ENCODE measurements at places on chromosomes 11 and 22. TPM values are rescaled to one million over a fixed set of nuclear protein-coding genes. Genes with fewer than 3 reads are reported as not detected.

TENM4 gene
- polyA plus RNA-seq, result 4.1 TPM

TTC36 gene
- 0.18 TPM for polyA plus RNA-seq

SLC25A18 gene
- polyA plus RNA-seq, result 0.16 TPM

OR5AP2 gene
- polyA plus RNA-seq, result not detected

DNAJB7 gene
- polyA plus RNA-seq, result not detected

INS gene
- 3.3 TPM for polyA plus RNA-seq

TRIM44 gene
- 6.2 TPM for polyA plus RNA-seq

KRTAP5-10 gene
- polyA plus RNA-seq, result 0.05 TPM

MS4A14 gene
- polyA plus RNA-seq, result 0.16 TPM

SELENOH gene
- 87.4 TPM for polyA plus RNA-seq

OR10A2 gene
- not detected for polyA plus RNA-seq

CD3E gene
- 5.1 TPM for polyA plus RNA-seq

MMP3 gene
- 0.24 TPM for polyA plus RNA-seq

ANKK1 gene
- 0.67 TPM for polyA plus RNA-seq

TYR gene
- not detected for polyA plus RNA-seq

MCHR1 gene
- polyA plus RNA-seq, result 0.06 TPM

ABCC8 gene
- polyA plus RNA-seq, result 0.29 TPM

PATE1 gene
- polyA plus RNA-seq, result not detected

PPFIA1 gene
- polyA plus RNA-seq, result 13.0 TPM

MS4A1 gene
- 1.5 TPM for polyA plus RNA-seq

CDC42EP1 gene
- 50.1 TPM for polyA plus RNA-seq

OR51B2 gene
- not detected for polyA plus RNA-seq

OTOG gene
- not detected for polyA plus RNA-seq

CCDC116 gene
- polyA plus RNA-seq, result 0.61 TPM

JRKL gene
- polyA plus RNA-seq, result 3.3 TPM

KIRREL3 gene
- 0.12 TPM for polyA plus RNA-seq

UPK3A gene
- polyA plus RNA-seq, result not detected

DCPS gene
- 15.9 TPM for polyA plus RNA-seq

PRG3 gene
- polyA plus RNA-seq, result not detected
